ENCODE measurements at places on chromosomes 7 and 10. TPM values are rescaled to one million over a fixed set of nuclear protein-coding genes. Genes with fewer than 3 reads are reported as not detected.

DNA sequence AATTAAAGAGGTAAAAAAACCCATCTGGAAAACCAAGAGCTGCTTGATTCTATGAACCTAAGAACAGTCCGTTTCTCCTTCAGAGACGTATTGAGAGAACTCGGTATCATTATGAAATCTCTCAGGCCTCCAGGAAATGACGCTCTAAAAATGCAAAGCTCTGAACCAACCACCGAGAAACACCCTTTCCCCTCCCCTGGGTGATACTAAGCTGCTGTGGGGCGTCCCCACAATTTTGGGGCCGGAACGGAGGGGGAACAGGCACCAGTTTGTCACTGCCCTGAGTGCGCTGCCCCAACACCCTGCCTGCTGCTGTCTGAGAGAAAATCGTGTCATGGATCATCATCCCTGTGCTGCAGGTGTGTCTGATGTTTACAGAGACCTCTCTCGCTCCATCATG is 509.5 kb downstream of the DNAJB6 start:
- no peaks in the 10 kb centered on the region for H3K36me3 ChIP-seq
- peaks cover 8% of the 10 kb centered on the region for H3K4me1 ChIP-seq
- peaks cover 6% of the 10 kb centered on the region for H3K27me3 ChIP-seq
- no peak overlapping the region for H3K27ac ChIP-seq
- H3K4me3 ChIP-seq, result no peak overlapping the region

- no peaks in the 10 kb centered on the region for H3K4me1 ChIP-seq
- peaks cover 6% of the 10 kb centered on the region for H3K27me3 ChIP-seq
- no peak overlapping the region for H3K27ac ChIP-seq
Observed at GRCh38 chr7:57305192-57305748, 144.7 kb upstream of the ZNF716 start.

GRCh38 chr10:10798102-10798863 is 219.4 kb upstream of the CELF2 start:
- no peaks in the 10 kb centered on the region for H3K36me3 ChIP-seq
- no peak for DNase-seq
- H3K4me1 ChIP-seq, result peaks cover 16% of the 10 kb centered on the region
- no peak overlapping the region for H3K27ac ChIP-seq
- H3K27me3 ChIP-seq, result no peaks in the 10 kb centered on the region

DNA sequence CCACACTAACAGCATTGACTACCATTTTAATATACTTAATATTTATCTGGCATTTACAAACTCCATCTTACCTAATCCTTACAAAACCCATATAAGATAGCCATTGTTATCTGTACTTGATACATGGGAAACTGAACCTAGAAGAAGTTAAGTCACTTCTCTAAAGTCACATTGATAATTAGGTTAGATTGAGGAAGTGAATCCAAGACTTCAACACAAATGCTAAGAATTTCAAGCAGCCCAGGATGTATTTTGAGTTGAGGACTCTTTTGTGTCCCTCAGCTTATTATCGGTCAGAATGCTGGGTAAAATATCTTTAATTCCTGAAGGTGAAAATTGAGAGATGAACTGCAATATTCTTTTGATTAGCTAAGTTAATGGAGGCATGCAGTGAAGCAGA is 465.5 kb downstream of the PHTF2 start:
- no peak overlapping the region for H3K27ac ChIP-seq
- no peak for DNase-seq
- H3K4me3 ChIP-seq, result no peak overlapping the region
- H3K36me3 ChIP-seq, result no peaks in the 10 kb centered on the region
- H3K27me3 ChIP-seq, result no peaks in the 10 kb centered on the region

- no peaks in the 10 kb centered on the region for H3K36me3 ChIP-seq
- H3K27ac ChIP-seq, result no peak overlapping the region
- no peak for DNase-seq
- H3K4me1 ChIP-seq, result no peaks in the 10 kb centered on the region
Observed at GRCh38 chr7:129886818-129887186, 66.0 kb downstream of the UBE2H start.

Gene UPK3B
- 6.5 TPM for total RNA-seq

Gene BICC1
- total RNA-seq, result 0.12 TPM

Gene CDH23
- total RNA-seq, result 2.0 TPM

Gene ITPRID1
- not detected for total RNA-seq

All from glutamatergic neuron (in vitro differentiated cells).